CD4-positive, alpha-beta T cell treated with Interleukin-2 at 100 ng/mL for 4 hours (primary cell): ENCODE measurements at places on chromosomes 11 and 22.

GRCh38 chr11:122204206-122204605 lies 88.2 kb upstream of the BLID start:
- no peak for DNase-seq

GRCh38 chr11:71935338-71935925 lies 6.6 kb downstream of the RNF121 start:
- DNase-seq: no peak

- DNase-seq: peak; percentile 21
Measured at GRCh38 chr11:31340903-31341572, 28.5 kb downstream of the DCDC1 start.

- DNase-seq: no peak
Measured at GRCh38 chr11:45616802-45617549, 48.4 kb downstream of the CHST1 start.

DNA sequence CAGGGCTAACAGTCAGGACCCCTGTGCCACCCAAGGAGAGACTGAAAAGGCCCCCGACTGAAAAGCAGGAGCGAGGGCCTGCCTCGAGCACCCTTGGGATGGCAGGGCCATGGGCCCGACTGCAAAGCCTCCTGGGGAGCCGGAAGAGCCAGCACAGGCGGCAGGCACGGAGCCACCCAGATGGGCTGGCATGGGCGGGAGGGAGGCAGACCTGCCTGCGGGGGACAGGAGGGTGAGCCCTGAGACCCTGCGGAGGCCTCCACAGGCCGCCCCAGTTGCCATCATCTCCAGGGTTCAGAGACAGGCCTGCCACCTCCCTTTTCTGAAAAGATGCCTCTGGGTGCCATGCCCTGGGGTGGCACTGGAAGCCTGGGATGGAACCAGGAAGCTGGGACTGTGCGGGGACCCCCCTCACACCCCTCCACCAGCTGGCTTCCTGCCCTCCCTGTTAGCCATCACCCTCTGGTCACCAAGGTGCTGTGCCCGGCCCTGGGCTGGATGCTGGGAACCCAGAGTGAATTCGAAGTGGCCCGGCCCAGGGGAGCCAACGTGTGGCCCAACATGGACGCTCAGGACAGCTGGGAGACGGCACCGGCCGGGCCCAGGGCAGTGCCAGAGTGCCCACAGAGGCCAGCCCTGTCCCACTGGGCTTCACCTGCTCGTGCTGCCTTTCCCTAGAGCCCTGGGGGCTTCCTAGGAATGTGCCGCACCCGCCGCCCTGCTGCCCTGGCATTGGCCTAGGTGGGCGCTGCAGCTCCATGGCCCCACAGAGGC lies 13.8 kb downstream of the TSPAN32 start:
- no peak for DNase-seq

DNA sequence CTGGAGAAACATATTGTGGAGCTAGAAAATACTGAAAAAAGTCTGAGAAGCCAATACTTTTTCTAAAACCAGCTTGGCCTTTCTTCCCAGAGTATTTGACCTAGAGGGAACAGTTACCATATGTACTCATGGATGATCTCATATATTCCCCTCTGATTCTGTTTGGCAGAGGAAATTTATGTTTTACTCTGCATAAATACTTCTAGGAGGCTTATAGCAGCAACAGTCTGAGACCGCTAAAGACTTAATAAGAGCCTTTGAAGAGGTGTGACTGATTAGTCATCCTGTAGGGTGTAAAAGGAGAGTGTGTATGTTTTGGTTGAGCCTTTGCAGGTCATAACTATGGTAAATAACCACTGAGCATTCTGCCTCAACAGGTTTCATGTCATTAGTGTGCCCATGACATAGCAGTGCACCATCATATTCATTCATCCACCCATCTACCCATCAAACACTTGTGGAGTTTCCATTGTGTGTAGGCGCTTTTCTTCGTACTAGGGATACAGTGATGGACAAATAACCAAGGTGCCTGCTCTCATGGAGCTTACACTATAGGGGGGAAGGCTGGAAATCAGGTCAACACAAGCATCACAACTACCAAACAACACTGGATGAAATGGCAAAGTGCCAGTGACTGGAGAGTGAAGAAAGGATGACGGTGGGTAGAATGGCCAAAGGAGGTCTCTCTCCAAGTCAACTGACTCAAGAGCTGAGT lies 44.5 kb downstream of the TRAF6 start:
- peak; percentile 27 for DNase-seq

GRCh38 chr11:1738380-1738779 lies 12.0 kb downstream of the IFITM10 start:
- no peak for DNase-seq

DNA sequence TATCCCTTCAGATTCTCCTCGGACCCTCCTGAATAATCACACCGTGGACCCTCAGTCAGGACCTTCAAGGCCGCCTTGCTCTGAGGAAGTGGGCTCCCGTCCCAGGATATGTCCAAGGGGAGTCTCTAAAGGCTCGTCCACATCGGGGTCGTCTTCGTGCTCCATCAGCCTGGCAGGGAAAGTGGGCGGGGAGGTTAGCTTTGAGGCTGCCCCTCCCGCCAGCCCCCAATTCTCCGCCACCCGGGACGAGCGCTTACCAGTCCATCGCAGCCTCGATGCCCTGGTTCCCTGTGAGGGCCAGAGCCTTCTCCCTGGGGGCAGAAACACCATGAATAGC lies 472 bp downstream of the UBXN1 start:
- DNase-seq: no peak

DNA sequence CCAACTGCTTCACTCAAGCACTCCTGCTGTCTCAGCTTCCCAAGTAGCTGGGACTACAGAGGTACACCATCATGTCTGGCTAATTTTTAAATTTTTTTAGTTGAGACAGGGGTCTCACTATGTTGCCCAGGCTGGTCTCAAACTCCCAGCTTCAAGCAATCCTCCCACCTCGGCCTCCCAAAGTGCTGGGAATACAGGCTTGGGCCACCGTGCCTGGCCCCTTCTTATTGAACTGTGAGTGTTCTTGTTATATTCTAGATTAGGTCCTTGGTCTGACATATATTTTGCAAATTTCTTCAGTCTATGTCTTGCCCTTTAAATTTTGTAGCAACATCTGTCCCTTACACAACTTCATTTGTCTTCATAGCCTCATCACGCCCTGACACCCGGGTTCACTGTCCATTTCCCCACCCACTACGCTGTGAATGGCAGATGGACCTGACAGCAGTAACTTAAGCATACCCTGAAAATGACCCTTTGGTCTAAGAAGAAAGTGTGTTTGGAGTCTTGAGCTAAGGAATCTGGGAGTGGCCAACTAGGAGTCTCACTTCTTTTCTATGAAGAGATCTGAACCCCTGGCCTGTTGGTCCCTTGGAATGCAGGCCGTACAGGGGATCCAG lies 4.2 kb upstream of the FAM118A start:
- DNase-seq: no peak

GRCh38 chr22:31286360-31287255 lies 5.7 kb downstream of the PIK3IP1 start:
- DNase-seq: peak; percentile 86

DNA sequence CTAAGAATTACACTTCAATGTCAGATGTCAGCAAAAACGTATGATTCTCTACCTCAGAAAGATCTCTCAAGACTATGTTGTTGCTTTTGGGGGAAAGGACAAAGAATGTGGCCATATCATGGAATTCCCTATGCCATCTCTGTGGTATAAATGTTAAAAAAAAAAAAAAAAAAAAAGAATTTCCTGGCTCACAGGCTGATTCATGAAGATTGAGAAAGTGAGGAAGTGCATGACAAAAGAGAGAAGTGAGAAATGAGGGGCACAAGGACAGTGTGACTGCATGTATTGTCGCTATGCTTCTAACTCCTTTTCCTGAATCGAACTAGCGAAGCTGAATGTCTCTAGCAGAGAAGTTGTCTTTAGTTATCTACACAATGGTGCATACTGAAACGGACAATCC lies 80.6 kb upstream of the CARD18 start:
- no peak for DNase-seq

GRCh38 chr11:28176351-28176750 lies 68.2 kb downstream of the METTL15 start:
- DNase-seq: no peak

DNA sequence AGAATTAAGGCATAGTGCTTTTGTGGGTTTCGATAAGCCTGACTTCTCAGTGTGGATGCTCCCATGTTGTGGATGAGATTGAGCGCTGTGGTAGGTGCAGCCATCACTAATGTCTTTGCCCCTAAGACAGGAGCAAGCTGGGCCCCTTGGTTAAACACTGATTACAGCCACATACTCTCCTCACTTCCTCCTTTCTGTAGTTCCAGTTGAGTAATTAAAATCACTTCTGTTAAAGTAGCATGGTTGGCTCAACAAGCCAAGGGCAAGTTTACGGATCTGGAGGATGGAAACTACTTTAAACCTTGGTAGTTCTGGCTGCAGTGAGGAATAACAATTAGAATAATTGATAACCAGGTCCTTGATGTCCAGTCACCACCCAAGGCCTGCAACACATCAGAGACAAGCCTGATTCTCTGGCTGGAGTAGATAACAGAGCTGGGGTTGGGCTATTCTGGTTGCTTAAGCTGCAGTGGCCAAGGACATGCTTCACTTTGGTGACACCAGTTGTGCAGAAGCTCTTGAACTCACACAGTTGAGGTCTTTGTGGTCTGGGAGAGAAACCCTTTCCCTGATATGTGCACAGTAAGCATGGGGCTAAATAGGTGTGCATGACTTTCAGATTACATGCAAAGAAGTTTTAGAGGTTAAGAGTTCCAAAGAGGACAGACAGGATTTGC lies 81.3 kb downstream of the KIRREL3 start:
- DNase-seq: no peak

- no peak for DNase-seq
Measured at GRCh38 chr11:131696690-131697089, 326.3 kb downstream of the NTM start.

DNA sequence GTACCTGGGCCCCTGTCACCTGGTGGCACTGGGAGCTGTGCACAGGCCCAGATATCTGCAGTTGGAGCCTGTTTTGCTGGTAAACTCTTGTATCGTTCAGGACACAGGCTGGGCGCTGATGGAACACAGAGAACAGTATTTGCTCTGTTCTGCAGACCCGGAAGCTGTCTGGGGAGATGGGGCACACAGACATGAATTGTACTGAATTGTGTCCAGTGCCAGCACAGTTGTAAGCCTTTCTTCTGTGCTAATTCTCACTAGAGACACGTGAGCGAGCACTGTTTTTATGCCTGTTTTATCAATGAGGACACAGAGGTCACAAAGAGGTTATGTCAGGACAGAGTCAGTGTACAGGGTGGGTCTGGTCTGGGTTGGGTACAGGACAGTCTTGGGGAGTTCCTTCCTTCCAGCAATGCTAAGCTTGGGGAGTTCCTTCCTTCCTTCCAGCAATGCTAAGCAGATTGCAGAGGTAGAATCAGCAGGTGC lies 24.4 kb upstream of the ACR start:
- DNase-seq: no peak

DNA sequence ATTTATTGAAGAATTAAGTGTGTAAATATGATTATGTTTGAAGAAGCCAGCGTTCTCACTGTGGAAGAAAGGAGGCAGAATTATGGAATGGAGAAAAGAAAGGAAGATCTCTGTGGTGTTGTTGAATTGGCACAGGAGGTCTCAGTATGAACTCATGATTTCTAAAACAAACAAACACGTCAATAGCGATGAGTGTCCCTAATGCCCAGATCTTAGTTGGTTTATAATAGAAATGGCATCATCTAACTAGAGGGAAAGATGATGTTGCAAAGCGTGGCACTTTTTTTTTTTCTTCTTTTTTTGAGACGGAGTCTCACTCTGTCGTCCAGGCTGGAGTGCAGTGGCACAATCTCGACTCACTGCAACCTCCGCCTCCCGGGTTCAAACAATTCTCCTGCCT lies 39.2 kb upstream of the SLN start:
- no peak for DNase-seq

- no peak for DNase-seq
Measured at GRCh38 chr11:105381941-105382340, 227.9 kb upstream of the GRIA4 start.

GRCh38 chr11:126591966-126592489 lies 236.5 kb downstream of the ST3GAL4 start:
- no peak for DNase-seq

DNA sequence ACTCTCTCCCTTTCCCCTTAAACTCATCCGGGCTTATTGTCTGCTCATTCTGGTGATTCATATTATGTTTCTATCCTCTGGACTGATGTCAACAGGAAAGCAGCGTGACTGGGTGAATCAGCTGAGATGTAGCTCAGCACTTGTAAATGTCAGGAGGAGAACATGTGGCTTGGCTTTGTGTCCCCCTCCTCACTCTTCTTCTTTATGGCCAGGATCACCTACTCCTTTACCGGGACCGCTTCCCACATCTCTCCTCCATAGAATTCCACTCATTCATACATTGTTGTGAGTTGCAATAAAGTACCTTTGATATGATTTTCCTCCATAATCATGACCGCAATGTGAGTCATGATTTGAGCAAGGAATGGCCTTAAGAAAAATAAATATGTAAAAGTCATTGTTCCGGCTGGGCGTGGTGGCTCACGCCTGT lies 15.8 kb upstream of the SYN3 start:
- no peak for DNase-seq

DNA sequence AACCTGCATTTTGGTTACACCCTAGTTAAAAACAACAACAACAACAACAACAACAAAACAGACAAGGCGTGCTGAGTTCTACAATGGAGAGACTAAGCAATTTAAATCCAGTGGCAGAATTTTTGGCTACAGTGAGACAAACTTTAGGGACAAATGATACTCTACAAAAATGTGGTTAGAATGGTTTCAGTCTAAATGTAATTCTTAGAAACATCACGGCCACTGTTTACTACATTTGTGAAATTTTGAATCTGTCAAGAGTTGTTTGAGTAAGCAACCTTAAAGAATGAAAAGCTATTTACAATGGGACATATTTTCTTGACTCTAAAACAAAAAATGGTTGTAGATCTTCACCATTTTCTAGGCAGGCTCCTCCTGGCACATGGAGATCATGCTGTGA lies 259.4 kb downstream of the SWAP70 start:
- DNase-seq: no peak

DNA sequence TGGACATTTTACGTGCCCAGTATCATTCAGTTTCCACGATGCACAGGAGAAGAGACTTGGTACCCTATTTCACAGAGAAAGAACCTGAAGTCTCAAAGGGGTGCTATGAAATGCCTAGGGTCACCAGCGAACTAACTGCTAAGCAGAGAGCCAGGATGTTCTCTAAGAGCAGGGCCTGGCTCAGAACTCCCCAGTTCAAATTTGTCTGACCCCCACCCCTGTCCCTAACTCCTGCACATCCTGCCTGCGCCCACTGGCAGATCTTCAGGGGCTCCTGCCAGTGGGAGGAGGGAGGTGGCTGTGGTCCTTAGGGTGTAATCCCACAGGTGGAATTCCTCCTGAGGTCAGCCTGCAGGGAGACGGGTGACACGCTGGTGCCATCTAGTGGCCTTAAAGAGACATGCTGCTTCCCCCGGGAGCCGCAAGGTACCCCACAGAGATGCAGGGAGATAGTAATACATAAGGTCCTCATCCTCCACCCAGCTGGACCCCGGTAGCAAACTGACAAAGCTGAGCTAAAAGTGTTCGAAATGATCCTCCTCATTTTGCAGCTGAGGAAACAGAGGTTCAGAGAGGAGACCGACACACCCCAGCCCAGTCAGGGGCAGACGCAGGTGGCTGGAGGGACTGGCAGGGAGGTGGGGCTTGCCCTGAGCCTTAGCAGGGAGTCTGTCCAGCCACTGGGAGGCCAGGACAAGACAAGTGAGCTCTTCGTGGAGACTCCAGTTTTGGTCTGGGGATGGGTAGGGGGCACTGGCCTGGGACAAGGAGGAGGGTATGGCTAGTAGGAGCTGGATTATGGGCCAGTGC lies 34.1 kb downstream of the MB start:
- DNase-seq: peak; percentile 55

GRCh38 chr22:33018232-33018864 lies 39.8 kb downstream of the SYN3 start:
- DNase-seq: peak; percentile 24

GRCh38 chr11:110329445-110329844 lies 33.0 kb upstream of the RDX start:
- DNase-seq: no peak
